ENCODE measurements at places on chromosomes 11 and 22. TPM values are rescaled to one million over a fixed set of nuclear protein-coding genes. Genes with fewer than 3 reads are reported as not detected.

Gene KRTAP5-10
- total RNA-seq: not detected

Gene SCGB1A1
- total RNA-seq: not detected

Gene OR51E2
- total RNA-seq: not detected

Gene TREH
- total RNA-seq: not detected

Gene KRTAP5-1
- total RNA-seq: not detected

Gene PICK1
- total RNA-seq: 31.6 TPM

Gene PRR14L
- 17.4 TPM for total RNA-seq

Gene SLC15A3
- 0.38 TPM for total RNA-seq

Gene P2RX6
- 0.13 TPM for total RNA-seq

Gene CASP4
- total RNA-seq: 250 TPM

Gene LMO2
- 1.1 TPM for total RNA-seq

Gene TIGD3
- total RNA-seq: 0.26 TPM

Gene PIH1D2
- total RNA-seq: 0.51 TPM

Gene CAVIN3
- 35.0 TPM for total RNA-seq

All from bronchial epithelial cell (primary cell).